ENCODE measurements at places on chromosomes 5 and 9.
A peak's percentile ranks its signal among the peaks of the same experiment; 100 is the strongest.

DNA sequence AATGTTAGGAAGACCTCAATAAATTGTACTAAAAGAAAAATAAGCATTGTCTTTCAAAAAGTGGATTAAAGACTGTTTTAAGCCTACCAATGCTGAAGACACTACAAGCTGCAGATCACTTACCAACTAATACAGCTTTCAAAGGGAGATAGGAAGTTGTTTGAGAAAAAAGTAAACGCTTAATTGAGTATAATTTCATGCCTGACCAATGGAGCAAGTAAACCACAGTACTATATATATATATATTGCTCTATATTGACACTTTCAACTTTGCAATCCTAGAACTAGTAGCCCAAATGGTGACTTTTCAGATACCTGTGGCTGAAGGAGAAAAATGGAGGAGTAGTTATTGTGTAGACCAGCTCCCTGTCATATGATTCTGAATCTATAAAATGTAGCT, 85.7 kb downstream of the FREM1 start:
- DNase-seq = no peak

DNA sequence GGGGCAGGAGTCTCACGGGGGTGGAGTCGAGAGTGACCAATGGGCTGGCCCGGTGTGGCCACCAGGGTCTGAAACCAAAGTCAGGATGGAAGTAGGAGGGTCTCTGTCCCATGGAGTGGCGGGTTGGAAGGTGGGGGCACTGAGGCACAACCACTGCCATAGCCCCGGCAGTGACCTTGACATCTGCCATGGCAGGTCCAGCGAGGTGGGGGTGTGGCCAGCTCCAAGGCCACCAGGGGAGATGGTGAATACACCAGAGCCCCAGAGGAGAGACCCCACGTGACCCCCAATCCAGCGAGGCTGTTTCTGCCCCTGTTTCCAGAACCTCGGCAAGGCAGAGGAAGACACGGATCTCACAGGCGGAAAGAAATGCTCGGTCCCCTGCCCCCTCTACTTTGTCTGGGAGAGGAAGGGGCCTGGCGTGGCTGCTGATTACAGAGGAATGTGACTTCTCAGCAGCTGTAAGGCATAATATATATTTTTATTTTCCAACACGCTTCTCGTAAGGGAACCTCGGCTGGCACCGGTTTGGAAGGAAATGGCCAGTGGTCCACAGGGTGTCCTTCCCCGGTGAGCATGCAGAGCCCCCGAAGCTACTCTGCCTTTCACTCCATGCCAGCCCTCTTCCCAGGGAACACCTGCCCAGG, 105.7 kb upstream of the SARDH start:
- DNase-seq = no peak

DNA sequence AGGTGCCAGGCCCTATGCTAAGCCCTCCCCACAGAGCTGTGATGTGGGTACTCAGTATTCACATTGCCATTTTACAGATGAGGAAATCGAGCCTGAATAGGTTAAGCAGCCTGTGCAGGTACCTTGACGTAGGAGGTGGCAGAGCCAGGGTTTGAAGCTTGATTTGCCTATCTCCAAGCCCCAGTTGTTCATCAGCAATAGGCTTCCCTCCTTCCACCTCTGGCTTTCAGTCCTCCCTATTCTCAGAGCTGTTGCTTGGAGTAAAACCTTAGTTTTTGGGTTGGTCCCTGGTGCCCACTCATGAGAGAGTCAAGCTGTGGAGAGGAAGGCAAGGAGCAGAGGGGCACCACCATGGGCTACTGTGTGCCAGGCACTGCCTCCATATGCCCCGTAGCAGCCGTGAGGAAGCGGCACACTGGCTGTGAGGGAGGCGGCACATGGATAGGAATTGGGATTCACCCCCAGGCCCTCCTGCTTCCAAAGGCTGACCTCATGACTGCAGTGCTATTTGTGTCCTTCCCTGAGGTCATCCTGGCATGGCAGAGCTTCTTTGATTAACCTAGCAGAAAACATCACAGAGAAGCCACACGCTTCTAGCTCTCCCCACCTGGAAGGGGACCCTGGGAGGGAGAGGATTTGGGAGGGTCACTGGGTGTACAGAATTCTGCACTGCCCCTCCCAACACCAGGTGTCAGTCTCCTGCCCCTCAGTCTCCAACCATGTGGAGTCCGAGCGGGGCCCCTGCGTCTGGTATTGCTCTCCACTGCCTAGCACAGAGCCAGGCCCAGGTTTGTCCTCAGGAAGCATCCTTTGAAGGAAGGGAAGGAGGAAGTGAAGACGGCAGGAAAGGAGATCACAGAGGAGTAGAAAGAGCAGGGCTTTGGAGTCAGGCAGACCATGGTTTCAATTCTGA, 109.8 kb downstream of the RGS3 start:
- DNase-seq = no peak

- DNase-seq = no peak
Observed at GRCh38 chr5:82640916-82641315, 362.8 kb upstream of the RPS23 start.

DNA sequence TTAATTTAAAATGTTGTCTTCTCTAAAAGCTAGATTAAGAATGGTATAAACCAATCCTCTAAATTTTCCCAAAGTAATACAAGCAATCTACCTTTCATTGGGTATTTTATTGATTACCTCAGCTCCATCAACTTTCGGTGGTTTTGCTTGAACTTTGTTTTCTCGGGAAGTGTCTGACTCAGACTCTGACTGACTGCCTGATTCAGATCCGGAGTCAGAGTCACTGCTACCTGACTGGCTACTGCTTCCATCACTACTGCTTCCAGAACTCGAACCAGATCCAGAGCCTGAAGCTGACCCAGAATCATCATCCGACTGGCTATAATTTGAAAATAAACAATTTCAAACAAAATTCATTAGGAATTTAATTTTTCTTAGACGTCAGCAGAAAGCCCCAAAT, 24.0 kb downstream of the CHD1 start:
- no peak for DNase-seq

DNA sequence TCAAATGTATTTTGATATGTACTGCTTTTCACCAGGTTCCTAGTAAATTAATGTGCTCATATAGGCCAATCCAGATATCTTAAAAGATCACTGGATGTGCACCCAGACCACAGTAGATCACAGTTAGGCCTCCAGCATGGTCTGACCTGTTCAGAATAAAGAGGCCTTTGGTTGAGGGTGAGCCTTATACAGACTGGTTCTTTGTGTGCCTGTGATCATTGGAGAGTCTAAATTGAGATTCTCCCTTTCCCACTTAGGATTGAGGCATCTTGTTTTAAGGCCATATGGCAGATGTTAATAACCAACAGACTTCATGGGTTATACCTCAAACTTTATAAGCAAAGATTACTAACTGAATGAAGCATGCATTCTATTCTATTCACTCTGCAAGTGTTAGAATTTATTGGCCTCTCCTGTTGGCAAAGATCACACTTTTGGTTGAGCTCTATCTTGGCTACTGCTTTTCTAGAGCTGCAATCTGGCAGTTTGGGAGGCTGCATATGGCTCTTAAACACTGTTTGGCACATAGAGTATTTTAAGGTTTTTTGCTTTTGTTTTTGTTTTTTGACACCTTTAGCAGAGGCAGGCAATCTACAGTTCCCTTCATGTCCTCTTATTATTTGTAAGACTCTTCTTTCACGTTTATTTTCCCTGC, 8.5 kb downstream of the CHSY3 start:
- DNase-seq = no peak

GRCh38 chr5:101877451-101877850, 418.6 kb downstream of the SLCO4C1 start:
- no peak for DNase-seq

DNA sequence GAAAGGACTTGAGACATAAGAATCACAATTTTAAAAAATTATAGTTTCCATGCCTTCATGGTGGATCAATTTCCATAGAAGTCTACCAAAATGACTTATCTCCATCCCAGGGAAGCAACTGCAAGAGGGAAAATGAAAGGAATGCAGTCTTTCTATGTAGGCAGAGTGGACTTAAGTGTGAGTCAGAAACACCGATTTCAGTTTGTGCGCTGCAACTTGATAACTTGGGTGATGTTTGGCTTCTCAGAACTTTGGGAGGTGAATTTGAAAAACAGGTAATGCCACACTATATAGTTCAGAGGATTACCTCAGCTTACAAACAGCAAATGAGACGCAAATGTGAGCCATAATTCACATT, 708 bp upstream of the CSNK1G3 start:
- DNase-seq = no peak

- peak; percentile 90 for DNase-seq
Observed at GRCh38 chr5:172410662-172411483, 43.5 kb downstream of the SH3PXD2B start.

DNA sequence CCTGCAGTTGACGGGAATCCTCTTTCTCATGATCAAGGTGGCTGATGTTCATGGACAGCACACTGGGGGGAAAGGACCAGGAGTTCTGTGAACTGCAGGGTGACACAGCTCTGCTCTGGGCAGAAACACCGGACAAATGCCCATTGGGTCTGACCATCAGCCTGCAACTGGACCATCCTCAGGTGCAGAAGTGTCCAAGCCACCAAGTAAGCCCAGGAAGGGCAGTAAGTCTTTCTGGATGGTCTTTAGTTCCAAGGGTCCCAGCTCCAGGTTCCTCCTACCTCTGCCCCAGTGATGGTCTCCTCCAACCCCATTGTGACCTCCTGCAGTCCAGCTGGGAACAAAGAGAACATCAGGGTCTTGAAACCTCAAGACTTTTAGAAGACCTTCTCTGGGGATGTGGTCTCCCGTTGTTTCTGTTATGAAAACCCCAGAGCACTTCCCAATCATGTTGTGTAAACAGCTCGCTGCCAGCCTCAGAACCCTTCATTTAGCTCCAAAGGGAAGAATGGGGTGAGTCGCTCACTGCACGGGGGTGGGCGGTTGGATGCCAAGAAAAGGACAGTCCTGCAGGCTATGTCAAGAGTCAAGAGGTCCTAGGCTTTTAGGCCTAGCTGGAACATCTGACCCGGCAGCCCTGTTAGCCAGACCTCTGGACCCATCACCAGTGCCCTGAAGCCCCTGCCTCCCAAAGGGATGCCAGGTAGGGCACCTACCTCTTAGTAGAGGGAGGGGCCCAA, 41.8 kb upstream of the TCF7 start:
- DNase-seq = no peak

- no peak for DNase-seq
Observed at GRCh38 chr5:77080905-77081304, 6.2 kb downstream of the ZBED3 start.

DNA sequence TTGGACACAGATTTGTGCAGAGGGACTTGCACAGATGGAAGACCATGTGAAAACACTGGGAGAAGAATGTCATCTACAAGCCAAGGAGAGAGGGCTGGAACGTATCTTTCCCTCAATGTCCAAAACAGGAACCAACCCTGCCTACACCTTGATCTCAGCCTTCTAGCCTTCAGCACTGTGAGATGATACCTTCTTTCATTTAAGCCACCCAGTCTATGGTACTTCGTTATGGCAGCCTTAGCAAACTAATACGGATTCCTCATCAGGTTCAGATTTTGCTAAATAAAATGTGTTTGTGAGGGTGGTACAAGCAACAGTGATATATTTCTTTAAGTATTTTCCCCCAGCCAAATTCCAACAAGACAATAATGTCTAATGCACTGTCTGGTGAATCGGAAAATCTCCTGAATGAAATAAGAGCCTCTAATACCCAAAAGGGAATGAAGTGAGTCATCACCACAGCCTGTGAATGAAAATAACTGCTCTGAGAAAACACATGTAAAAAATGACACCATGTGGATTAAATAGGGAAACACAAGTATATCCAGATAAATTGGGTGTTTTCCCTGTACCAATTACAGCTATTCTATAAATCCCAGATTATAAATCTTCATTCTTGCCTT, 182.8 kb upstream of the TARS1 start:
- peak; percentile 63 for DNase-seq

DNA sequence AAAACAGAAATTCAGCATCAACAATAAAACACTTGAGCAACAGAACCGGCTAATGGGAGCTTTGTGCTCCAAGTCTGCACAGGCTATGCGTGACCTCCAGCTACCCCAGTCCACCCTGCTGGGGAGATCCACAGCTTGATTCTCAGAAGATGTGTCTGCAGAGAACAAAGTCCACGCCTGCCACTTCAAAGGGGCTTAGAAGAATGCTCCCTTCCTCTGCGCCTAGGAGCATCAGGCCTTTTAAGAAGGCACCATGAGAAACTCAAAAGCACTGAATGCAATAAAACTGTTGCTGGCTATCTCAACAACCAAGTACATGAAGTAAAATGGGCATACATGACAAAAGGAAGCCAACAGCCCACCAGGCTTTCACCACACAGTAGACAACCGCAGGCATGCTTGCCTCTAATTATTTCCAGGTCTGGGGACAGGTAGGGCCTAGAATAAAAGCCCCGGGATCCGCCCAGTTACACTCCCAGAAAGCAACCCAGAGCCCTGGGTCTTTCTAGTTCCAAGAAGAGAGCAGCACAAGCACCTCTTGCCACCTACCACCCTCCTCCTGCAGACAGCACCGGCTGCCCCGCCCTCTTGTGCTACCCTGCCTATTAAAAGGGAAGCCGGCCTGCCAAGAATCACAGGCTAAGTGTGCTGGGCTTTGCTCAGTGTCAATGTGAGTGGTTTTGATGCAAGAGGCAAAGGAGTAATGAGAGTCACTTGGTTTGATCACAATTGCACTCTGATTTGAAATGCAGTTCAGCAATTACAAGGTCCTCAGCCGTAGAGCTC, 123.2 kb downstream of the SPOCK1 start:
- no peak for DNase-seq
